Heart left ventricle (tissue), 16 donors: ENCODE measurements at places on chromosomes 2 and 18.

DNA sequence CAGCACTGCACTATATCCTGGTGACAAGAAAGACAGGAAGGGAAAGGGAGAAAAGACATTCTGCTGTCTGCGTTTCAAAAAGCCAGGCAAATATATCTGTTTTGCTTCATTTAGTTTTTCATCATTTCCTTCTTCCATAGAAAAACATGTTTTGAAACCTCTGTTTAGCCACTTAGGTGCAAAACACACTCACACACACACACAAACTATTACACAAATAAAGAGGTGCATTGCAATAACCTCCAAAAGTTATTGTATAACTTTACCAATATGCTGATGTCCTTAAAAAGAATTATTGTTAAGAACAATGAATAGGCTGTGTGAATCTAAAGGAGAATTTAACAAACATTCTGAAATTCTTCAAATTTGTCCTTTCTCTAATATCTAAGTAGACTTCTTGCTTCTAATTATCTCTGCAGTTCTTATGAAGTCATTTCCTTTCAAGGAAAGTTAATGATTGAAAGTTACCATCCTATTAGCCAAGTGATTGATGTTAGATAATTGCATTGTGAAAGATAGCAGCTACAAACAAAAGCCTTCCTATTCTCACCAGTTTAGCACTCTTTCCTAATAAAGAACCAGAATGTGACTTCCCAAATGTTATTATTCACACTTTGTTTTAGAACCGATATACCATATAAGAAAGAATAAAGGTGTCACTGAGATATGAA, 516.7 kb downstream of the KCNJ3 start:
- no peak for DNase-seq

DNA sequence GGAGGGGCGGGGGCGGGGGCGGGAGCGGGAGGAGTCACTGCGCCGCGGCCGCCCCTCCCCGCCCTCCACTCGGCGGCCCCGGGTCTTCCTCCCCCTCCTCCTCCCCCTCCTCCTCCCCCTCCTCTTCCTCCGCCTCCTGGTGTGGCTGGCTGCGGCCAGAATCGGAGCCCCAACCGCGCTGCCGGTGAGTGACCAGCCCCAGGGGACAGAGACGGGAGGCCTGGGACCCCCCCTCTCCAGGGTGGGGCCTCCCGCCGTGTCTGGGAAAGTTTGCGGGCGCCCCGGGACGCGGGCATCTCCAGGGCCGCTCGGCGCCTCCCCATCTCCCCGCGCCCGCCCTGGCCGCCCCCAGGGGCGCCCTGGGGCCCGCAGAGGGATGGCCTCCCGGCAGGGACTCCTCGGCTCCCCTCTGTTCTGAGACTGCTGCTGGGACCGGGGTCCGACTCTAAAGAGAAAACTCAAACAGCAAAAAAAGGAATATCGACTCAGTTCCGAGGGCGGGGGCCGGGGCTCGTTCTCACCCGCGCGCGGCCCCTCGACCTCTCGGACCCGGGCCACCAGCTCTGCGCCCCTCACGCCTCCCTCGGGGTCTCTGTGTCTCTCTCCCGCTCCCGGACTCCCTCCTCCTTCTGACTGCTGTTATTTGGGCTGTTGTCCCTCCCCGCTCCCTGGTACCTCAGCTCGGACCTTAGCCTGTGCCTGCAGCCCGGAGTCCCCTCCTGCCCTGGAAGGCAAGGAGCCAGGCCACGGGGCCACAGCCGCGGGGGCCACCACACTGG, at the start of gene STON1:
Gene STON1 (plus strand): TSS at position 122 of the 779 bp plus-strand sequence. CDS start 50,480 bp downstream, outside the sequence.
- peak; percentile 56 for DNase-seq

- DNase-seq: no peak
Measured at GRCh38 chr2:74528600-74529356, 728 bp downstream of the AUP1 start.

DNA sequence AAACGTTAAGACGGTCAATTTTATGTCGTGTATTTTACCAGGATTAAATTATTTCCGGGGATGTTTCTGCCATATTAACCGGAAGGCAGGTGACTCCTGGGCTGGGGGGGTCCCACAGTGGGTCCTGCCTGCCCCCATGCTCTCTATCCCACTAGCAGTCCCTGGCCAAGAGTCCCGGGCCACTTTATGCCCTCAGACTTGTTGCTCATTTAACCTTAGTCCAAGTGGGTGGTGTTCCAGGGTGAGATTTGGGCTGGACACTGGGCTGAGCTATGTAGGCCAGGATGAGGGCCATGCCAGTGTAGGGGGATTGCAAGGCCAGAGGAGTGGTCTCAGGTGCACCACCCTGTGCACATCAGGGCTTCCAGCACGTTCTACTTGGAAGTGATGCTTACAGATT, 24.1 kb downstream of the TWIST2 start:
- DNase-seq: no peak

GRCh38 chr2:138979131-138979785, 199.1 kb upstream of the NXPH2 start:
- DNase-seq: no peak

- no peak for DNase-seq
Measured at GRCh38 chr2:225999692-226000091, 600.2 kb downstream of the NYAP2 start.

- DNase-seq: peak; percentile 13
Measured at GRCh38 chr2:112482309-112483041, 519 bp downstream of the TTL start.

- peak; percentile 25 for DNase-seq
Measured at GRCh38 chr2:32838418-32838817, 108.3 kb upstream of the LTBP1 start.

- no peak for DNase-seq
Measured at GRCh38 chr2:1041012-1041805, 90.6 kb downstream of the SNTG2 start.

DNA sequence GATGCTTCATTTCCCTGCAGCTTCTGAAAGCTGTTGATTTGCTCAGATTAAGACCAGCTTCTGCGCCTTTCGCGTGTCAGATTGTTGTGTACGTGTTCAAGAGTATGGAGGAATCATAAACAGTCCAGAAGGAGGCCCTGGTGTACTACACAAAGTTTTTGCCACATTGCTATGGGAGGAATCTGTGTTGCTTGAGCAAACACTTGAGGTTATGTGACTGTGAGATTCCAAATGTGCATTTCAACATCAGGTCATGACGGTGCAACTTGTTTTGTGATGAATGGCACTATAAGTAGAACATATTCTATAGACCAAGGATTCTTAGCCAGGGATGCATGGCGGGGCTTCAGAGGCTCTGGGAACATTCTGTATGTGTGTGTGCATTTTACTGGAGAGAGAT, 35.0 kb downstream of the SRSF7 start:
- DNase-seq: no peak

DNA sequence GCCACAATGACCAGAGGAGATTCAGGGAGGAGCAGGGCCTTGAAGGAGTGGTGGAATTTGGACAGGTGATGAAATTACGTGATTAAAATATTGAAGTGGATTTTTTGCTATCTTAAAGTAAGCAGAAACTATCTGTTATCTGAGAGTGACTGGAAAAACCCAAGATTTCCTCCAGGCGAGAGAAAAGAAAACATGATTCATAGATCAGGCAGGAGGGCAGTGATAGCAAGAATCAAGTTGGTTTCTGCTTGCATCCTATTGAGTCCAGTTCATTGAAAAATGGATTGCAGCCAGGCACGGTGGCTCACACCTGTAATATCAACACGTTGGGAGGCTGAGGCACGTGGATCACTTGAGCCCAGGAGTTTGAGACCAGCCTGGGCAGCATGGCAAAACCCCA, 127.8 kb downstream of the NXPH2 start:
- no peak for DNase-seq

DNA sequence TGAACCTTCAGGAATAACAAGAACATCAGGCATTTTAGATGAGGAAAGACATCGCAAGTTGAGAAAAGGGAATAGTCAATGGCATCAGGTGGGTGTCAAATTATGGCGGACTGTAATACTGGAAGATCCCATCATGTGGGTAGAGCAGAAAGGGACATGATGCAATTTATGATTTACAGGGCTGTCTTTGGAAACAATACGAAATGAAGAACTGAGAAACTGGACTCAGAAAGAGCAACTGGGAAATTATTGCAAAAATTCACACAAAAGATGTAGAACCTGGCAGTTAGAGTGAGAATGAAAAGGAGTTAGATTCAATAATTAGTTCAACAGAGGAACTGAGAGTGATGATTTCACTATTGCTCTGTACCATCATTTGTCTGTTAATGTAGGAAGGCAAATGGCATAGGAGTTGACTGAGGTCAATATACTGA, 1635.0 kb upstream of the ACVR2A start:
- DNase-seq: no peak

GRCh38 chr2:9768388-9768787, 74.9 kb upstream of the TAF1B start:
- peak; percentile 54 for DNase-seq

- DNase-seq: no peak
Measured at GRCh38 chr2:120737340-120738101, 1.9 kb downstream of the GLI2 start.
